NCI-H2081 treated with DMSO at 0.1 percent for 48 hours (cell line): ENCODE measurements at places on chromosomes 6 and 20.

- no peak for DNase-seq
These were observed 287.6 kb downstream of the ESR1 start for GRCh38 chr6:152094992-152095592.

DNA sequence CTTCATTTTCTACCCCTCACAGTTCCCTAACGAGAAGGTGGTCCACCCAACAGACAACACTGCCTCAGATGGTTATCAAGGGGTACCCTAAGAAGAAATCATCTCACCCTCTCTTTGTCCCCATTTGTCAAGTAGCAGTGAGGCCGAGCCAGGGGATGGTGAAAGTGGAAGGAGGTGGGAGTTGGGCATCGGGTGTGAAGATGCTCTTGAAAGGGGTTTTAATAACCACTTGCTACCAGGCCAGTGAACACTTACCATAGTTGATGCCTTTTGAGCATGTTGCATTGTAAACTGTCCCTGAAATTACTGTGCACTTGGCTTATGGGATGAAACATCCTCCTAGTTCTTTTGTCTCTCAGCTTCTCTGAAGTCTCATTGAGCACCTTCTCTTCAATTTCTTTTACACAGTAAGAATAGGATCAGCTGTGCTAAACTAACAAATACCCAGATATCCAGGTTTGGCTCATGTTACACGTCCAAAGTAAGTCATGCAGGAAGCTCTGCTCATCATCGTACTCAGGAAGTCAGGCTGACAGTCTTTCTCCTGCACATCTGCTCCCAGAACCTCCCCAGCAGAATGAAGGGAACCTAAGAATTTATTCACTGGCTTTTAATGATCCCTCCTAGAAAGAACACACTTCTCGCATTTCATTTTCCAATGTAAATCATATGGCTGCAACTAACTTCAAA is 13.3 kb downstream of the HLA-DPB1 start:
- no peak for DNase-seq

GRCh38 chr20:58871533-58872102 is 19.1 kb downstream of the GNAS start:
- DNase-seq = no peak

DNA sequence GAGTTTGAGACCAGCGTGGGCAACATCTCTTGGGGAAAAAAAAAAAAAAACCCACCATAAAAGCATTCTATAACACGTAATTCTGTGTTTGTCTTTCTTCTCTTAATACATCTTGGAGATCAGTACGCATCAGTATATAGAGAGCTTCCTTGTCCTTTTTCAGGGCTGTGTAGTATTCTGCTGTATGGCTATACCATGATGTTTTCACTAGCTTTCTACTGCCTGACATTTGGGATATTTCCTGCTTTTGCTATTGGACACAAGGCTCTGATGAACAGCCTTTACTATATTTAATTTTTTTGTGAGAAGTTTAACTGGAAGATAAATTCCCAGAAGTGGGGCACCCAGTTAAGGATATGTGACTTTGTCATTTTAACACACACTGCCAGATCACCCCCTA is 7.0 kb downstream of the TRIB3 start:
- no peak for DNase-seq

GRCh38 chr6:32589596-32590449 is at the start of gene HLA-DRB1:
TSS of gene HLA-DRB1 (minus strand) at chr6:32589848. CDS start at chr6:32589742, 106 bp downstream.
- no peak for DNase-seq

DNA sequence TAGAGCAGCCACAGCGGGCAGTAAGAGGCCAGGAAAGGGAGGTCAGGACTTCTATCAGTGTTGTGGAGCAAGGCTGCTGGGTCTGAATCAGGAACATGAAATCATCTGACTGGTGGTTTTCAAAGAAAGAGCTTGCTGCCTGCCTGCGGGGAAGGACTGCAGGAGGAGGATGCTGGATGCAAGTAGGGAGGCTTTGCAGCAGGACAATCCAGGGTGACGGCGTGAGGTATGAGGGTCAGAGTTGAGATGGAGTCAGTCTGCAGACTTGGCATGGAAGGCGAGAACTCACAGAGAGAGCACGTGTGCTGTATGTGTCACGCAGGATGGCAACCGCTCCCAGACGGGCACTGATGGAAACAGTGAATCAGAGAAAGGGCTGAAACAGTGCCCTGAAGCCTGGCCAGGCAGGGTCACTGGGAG is 59.2 kb upstream of the CD93 start:
- DNase-seq = no peak
